Right ventricle myocardium inferior (tissue), 1 donor: ENCODE measurements at places on chromosomes 3 and 15. TPM values are rescaled to one million over a fixed set of nuclear protein-coding genes. Genes with fewer than 3 reads are reported as not detected.
A peak's percentile ranks its signal among the peaks of the same experiment; 100 is the strongest.

TRAT1 gene
- not detected for total RNA-seq

ISLR gene
- total RNA-seq, result 13.8 TPM

KLF13 gene
- 63.4 TPM for total RNA-seq

GRK7 gene
- not detected for total RNA-seq

LARP6 gene
- total RNA-seq, result 55.7 TPM

DNA sequence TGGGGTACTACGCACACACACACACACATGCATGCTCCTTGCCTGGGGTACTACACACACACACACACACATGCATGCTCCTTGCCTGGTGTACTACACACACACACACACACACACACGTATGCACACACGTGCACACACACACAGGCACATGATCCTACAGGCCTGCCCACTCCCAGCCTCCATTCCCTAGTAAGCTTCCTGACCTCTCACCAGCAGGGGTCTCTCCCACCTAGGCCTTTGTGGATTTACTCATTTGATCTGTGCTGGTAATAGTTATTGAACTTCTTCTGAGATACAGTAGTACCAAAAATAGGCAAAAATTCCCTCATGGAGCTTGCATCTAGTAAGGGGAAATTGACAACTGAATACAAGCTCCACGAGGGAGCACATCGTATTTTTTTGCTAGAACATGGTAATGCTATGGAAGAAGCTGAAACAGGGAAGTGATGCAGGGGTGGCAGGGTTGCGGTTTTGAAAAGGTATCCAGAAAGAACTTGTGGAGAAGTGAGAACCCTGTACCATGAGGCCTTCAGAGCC is 19.1 kb downstream of the TTC21A start:
- DNase-seq, result no peak

DNA sequence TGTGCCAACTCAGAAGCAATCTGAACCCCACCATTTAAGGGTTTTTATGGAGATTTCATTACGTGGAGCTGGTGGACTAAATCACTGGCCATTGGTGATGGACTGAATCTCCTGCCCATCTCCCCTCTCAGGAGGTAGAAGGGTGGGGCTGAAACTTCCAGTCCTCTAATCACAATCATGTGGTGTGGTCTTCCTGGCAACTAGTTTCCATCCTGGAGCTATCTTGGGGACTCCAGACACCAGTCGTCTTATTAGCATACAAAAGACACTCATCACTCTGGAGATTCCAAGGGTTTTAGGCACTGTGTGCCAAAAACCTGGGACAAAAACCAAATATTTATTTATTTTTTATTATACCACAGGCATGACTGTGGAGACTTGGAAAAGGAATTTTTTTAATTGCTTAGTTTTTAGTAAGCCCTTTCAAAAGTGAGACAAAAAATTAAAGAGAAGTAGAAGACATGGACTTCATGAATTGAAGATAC is 203.6 kb downstream of the WNT5A start:
- no peak for DNase-seq

DNA sequence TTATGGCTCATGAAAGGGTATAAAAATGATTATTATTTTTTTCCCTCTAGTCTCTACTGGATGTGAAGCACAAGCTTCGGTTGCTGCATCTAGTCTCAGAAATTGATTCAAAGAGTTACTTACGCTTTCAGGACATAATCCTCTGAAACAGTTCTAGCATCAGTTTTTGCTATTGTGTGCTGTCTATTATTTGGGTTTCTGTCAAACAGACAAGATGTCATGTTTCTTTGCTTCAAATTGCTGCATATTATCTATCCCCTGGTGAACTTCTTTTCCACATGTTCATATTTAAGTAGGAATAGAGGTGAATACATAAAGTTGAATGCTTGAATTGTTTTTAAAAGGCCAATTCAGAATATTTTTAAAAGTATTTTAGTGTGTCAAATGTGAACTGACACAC is 161.6 kb upstream of the GBE1 start:
- no peak for DNase-seq

DNA sequence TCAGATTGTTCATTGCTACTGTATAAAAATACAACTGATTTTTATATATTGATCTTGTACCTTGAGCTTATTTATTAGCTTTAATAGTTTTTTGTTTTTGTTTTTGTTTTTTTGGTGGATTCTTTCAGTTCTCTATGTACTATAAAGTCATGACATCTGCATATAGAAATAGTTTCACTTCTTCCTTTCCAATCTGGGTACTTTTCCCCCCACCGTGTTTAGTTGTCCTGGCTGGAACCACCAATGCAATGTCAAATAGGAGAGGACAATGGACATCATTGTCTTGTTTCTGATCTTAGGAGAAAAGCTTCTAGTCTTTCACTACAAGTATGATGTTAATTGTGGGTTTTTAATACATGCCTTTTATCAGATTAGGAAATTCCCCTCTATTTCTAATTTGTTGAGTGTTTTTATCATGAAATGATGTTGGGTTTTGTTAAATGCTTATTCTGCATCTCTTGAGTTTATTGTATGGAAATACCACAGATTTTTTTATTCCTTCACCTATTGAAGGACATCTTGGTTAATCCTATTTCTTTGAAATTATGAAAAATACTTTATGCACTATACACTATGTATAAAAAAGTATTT is 2.8 kb upstream of the XCR1 start:
- DNase-seq, result no peak

GRCh38 chr3:99938270-99938911 is 120.7 kb downstream of the CMSS1 start:
- DNase-seq, result no peak

- DNase-seq, result no peak
Measured at GRCh38 chr15:70507772-70508371, 255.5 kb downstream of the UACA start.

GRCh38 chr15:84702961-84703482 is 12.9 kb downstream of the SEC11A start:
- no peak for DNase-seq

DNA sequence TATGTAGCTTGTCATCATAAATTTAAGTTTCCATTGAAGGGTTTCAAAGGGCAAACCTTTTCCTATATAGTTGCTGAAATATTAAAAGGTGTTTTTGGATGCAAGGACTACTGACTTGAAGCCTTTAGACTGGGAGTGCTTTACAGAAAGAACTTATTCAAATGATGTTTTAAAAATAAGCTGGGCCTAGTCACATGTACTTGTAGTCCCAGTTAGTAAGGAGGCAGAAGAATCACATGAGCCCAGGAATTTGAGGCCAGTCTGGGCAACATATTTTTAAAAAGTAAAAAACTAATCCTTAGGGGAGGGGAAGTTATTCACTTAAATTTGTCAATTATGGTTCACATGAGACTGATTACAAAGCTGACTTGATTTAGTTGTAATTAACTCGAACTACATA is 65.0 kb downstream of the SMARCC1 start:
- no peak for DNase-seq

- no peak for DNase-seq
Measured at GRCh38 chr3:141055536-141056445, 4.6 kb downstream of the SPSB4 start.

DNA sequence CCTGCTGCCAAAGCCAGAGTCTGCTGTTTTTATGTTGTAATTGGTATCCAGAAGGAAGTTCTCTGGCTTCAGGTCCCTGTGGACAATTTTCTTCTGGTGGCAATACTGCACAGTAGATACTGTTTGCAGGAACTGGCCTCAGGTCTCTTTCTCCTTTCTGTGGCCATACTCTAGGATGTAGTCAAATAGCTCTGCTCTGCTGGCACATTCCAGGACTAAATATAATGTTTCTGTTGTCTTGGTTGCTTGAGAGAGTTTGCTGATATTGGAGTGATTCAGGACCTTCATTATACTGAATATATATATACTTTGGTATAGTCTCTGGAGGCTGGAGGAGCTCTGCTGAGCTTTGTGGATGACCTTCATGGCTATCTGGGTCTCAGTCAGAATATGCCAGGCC is 23.1 kb downstream of the RAB7A start:
- no peak for DNase-seq

GRCh38 chr15:58387130-58387529 is 44.7 kb upstream of the LIPC start:
- DNase-seq, result no peak

DNA sequence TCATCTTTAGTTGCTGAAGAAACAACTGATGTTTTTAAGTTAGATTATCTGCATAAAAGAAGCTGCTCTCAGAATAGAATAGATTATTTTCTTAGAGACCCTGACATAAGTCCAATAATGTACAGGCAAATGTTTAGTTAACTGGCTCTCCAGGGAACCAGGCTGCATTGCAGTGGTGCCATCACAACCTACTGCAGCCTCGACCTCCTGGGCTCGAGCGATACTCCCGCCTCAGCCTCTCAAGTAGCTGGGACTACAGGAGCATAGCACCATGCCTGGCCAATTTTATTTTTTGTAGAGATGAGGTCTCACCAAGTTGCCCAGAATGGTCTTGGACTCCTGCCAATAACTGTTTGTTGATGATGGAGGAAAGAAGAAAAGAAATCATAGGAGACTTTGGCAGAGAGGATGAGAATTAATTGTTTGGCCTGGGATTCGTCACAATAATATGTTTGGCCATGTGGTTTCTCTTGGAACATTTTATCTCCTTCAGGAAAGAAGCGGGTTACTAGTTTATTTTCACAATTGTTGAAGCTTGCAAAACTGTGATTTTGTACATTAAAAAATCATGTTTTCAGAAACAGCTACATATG is 429.2 kb downstream of the CADM2 start:
- DNase-seq, result peak; percentile 4

DNA sequence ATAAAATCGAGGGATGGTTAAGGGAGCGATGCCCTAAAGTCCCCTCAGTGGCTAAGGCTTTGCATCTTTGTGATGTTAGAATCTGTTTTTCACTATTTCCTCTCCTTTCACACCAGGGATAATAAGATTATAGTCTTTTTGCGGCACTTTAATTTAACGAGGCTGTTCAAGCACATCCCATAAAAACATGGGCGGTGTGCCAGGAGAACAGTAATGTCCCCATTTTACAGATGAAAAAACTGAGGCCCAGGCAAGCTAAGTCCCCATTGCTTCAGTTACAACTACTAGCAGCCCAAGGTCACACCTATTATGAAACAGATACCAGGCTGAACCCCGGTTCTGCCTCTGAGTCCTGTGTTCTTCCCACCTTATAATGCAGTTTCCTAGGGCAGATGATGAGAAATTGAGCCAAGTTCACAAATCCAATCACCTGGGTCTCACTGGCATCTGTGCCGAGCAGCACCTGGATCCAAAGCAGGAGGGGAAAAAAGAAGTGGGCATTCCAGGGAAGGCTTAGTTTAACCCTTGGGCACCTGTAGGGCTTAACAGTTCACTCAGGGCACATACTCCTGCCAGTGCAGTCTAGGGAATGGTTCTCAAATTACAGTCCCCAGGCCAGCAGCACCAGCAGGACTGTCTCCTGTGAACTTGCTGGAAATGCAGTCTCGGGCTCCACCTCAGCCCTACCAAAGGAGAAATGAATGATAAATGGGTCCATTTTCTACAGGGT is 169.3 kb downstream of the RAB11A start:
- DNase-seq, result no peak

DNA sequence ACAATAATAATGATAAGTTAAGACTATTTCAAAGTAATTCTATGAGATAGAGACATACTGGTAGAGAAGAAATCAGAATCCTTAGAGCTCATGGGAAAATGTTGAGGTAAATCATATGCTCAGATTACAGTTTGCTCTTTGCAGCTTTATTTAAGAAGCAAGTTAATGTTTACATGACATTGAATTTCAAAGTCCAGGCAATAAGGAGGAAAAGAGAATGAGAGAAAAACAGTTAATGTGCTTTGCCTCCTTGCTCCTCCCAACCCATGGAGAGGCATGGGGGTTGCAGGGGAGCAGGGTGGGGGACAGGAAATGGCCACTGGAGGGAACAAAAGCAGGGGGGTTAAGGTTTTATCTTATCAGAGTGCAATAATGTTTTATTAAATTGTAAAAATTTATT is 42.2 kb upstream of the ZBTB38 start:
- no peak for DNase-seq

DNA sequence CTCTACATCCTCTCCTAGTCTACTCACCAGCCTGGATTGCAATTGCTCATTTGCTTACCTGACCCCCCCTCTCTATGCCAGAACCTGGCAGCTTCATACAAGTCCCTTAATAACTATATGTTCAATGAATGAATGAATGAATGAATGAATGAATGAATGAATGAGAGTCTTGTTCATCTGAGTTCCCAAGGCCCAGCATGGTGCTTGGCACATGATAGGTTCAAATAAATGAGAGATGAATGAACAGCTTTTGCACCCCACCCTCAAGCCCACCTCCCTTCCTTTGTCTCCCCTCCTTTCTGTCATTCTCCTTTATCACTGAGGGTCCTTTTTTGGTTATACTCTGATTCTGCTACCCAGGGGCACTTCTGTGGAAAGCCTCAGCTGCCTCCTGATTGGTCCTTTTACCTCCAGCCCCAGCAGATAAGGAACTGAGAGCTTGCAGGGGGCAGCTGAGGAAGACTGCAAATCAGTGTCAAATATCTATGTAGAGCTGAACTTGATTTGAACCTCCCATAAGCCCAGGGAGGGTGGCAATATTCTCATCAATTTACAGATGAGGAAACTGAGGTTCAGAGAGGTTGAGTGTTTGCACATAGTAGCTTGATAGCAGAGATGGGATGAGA is 54.1 kb upstream of the CHRNB4 start:
- no peak for DNase-seq

DNA sequence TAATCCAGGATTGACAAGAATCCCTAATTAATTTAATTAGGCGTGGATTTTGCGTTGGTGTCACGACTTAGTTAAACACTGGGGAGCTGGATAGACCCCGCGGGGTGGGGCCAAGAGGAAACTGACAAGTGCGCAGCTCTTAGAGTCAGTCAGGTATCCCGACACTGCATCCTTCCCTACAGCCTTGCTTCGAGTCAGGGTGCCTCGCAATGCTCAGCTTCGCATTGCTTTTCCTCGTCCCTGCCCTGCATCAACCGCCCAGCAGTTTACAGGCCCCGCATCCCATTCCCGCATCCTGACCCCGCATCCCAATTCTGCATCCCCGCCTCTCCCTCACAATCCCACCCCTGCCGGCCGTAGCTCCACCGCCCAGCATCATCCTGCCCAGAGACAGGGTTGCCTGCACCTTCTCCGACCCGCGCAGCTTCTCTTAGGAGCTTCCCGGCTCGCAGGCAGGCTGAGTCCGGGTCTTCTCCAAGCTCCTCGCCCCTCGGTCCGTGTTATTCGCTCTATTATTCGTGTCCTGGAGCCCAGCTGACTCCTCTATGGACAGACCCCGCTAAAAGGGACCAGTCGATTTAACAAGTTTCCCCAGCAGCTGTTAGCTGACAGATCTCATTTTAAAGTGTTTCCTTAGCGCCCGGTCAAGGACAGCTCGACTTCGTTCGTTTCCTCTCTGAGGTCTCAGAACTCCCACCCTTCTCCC is 699 bp upstream of the SHOX2 start:
- DNase-seq, result peak; percentile 45

- no peak for DNase-seq
Measured at GRCh38 chr3:41116851-41117250, 82.5 kb upstream of the CTNNB1 start.

GRCh38 chr15:25787381-25787780 is 75.7 kb downstream of the ATP10A start:
- DNase-seq, result no peak

- no peak for DNase-seq
Measured at GRCh38 chr15:70004826-70005225, 92.9 kb downstream of the TLE3 start.
